ENCODE measurements at places on chromosomes 16 and 17.

DNA sequence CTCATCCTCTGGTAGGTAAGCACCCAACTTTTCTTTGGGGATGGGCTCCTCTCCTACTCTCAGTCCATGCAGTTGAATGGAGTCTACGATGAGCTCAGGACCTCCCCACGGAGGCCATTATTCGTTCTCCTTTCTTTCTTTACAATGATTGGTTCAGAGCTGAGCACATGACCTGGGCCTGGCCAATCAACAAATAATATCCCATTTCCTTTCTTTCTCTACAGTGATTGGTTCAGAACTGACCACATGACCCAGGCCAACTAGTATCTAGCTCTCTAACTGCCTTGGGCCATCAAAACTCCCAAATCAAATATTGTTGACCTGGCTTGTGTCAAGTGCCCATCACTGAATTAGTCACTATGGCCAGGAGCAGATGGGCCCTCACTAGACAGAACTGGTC, 129.2 kb downstream of the USP31 start:
- H3K27ac ChIP-seq = no peak overlapping the region
- peaks cover 26% of the 10 kb centered on the region for H3K27me3 ChIP-seq
- no peak for ATAC-seq
- H3K36me3 ChIP-seq = no peaks in the 10 kb centered on the region
- no peak overlapping the region for H3K4me3 ChIP-seq
- H3K4me1 ChIP-seq = no peaks in the 10 kb centered on the region

DNA sequence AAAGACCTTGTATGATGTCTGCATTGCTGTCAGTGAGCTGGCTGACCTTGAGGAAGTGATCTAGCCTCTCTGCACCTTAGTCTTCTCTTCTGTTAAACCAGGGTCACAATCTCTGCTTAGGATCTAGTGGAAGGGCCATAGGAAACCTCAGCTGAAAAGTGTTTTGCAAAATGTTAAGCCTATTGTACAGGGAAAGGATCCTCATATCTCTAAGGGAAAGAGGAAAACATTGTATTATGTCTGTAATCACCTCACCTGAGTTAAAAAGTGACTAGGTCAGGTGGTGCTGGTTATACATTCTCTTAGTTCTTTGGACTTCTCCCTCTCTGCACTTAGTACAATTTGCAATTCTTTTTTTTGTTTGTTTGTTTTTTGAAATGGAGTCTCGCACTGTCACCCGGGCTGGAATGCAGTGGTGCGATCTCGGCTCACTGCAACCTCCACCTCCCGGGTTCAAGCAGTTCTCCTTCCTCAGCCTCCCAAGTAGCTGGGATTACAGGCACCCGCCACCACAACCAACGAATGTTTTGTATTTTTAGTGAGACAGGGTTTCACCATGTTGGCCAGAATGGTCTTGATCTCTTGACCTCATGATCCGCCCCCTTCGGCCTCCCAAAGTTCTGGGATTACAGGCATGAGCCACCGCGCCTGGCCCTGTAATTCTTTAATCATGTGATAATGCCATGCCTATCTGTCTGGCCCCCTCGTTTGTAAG, 2.0 kb upstream of the SEPHS2 start:
- no peak overlapping the region for H3K27ac ChIP-seq
- no peak for ATAC-seq
- no peaks in the 10 kb centered on the region for H3K27me3 ChIP-seq
- peaks cover 31% of the 10 kb centered on the region for H3K36me3 ChIP-seq

- no peaks in the 10 kb centered on the region for H3K27me3 ChIP-seq
- H3K36me3 ChIP-seq = no peaks in the 10 kb centered on the region
- H3K27ac ChIP-seq = peak overlapping the region; percentile 74
- H3K4me3 ChIP-seq = peak overlapping the region; percentile 63
These were observed 53.4 kb downstream of the MFSD11 start for GRCh38 chr17:76791053-76791980.

GRCh38 chr17:21689604-21690003, 2.7 kb upstream of the KCNJ18 start:
- H3K27ac ChIP-seq = no peak overlapping the region
- H3K4me1 ChIP-seq = no peaks in the 10 kb centered on the region
- H3K36me3 ChIP-seq = no peaks in the 10 kb centered on the region
- no peak overlapping the region for H3K4me3 ChIP-seq
- no peak for ATAC-seq

- peaks cover 10% of the 10 kb centered on the region for H3K4me1 ChIP-seq
- H3K27me3 ChIP-seq = peaks cover 5% of the 10 kb centered on the region
- no peak overlapping the region for H3K4me3 ChIP-seq
- H3K27ac ChIP-seq = no peak overlapping the region
- peaks cover 17% of the 10 kb centered on the region for H3K36me3 ChIP-seq
These were observed 7.1 kb downstream of the NKIRAS2 start for GRCh38 chr17:42026857-42027589.

DNA sequence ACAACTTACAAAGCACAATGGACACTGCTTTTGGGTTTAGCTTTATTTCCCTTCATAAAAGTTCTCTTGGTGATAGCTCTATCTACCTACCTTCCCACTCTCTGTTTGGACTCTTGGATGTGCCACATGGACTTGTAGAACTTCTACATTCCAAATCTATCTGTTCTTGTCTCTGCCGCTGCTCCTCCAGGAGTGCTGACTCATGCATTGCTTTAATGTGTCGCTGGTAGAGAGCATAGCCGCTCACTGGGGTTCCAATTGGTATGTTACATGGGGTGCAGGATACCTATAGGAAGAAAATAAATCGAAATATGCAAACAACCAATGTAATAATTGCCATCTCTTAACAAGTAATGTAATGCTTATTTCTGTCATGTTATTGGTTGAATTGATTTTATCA, 92.1 kb downstream of the TTC19 start:
- peaks cover 10% of the 10 kb centered on the region for H3K4me1 ChIP-seq
- H3K27ac ChIP-seq = no peak overlapping the region
- no peak for ATAC-seq
- H3K4me3 ChIP-seq = no peak overlapping the region
- no peaks in the 10 kb centered on the region for H3K27me3 ChIP-seq
- H3K36me3 ChIP-seq = peaks cover 72% of the 10 kb centered on the region

GRCh38 chr17:14605267-14605599, 304.4 kb downstream of the HS3ST3B1 start:
- H3K36me3 ChIP-seq = no peaks in the 10 kb centered on the region
- H3K4me3 ChIP-seq = peak overlapping the region; percentile 2
- no peak for ATAC-seq
- H3K4me1 ChIP-seq = no peaks in the 10 kb centered on the region
- H3K27me3 ChIP-seq = peaks cover 5% of the 10 kb centered on the region

DNA sequence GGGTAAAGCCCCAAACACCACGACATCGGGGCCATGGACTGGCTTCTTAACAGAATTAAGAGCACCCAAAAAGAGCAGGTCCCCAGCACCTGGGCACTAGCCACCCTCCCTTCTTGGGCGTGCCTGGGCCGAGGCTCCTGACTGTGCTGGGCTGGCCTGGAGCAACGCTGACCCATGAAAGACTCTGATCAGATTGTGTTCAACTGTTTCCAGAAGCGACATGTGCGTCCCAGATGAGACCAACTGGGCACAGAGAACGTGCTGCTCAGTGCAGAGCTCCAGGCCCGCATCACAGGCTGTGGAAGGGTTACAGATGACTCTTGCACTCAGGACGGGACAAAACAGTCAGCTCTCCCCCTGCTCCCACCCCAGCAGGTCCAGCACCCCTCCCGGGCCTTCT, 100.7 kb downstream of the KCNJ12 start:
- peaks cover 20% of the 10 kb centered on the region for H3K27me3 ChIP-seq
- no peaks in the 10 kb centered on the region for H3K36me3 ChIP-seq
- no peaks in the 10 kb centered on the region for H3K4me1 ChIP-seq
- H3K4me3 ChIP-seq = no peak overlapping the region

GRCh38 chr16:5479926-5480325, 382.3 kb upstream of the EEF2KMT start:
- no peak for ATAC-seq
- no peaks in the 10 kb centered on the region for H3K4me1 ChIP-seq
- H3K4me3 ChIP-seq = no peak overlapping the region
- H3K27me3 ChIP-seq = peaks cover 2% of the 10 kb centered on the region
- H3K27ac ChIP-seq = no peak overlapping the region
- H3K36me3 ChIP-seq = no peaks in the 10 kb centered on the region

GRCh38 chr16:1032607-1033006, 39.9 kb upstream of the SSTR5 start:
- no peak for ATAC-seq
- no peaks in the 10 kb centered on the region for H3K4me1 ChIP-seq
- H3K36me3 ChIP-seq = no peaks in the 10 kb centered on the region
- H3K27me3 ChIP-seq = peaks cover 4% of the 10 kb centered on the region
- no peak overlapping the region for H3K27ac ChIP-seq

- H3K4me3 ChIP-seq = no peak overlapping the region
- no peaks in the 10 kb centered on the region for H3K36me3 ChIP-seq
- no peak overlapping the region for H3K27ac ChIP-seq
These were observed 36.7 kb upstream of the ABCA5 start for GRCh38 chr17:69363488-69364210.

- H3K36me3 ChIP-seq = no peaks in the 10 kb centered on the region
- no peak for ATAC-seq
- no peak overlapping the region for H3K27ac ChIP-seq
- no peak overlapping the region for H3K4me3 ChIP-seq
These were observed 61.2 kb upstream of the NETO2 start for GRCh38 chr16:47204736-47205504.

DNA sequence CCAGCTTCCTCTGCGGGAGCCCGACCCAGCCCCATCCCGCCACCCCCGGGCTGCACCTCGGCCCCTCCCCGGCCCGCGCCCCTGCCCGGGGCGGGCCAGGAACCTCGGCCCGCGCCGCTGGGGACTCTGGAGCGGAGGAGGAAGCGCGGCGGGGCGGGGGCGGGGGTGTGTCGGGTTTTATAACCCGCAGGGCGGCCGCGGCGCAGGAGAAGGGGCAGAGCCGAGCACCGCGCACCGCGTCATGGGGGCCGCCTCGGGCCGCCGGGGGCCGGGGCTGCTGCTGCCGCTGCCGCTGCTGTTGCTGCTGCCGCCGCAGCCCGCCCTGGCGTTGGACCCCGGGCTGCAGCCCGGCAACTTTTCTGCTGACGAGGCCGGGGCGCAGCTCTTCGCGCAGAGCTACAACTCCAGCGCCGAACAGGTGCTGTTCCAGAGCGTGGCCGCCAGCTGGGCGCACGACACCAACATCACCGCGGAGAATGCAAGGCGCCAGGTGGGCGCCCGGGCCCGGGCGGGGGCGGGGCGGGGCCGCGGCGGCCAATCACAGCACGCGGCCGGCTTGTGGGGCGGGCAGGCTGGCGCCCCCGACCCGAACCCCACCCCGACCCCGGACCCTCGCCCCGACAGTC, at the start of gene ACE:
TSS of gene ACE (plus strand) at position 208 of the 626 bp plus-strand sequence. CDS start at position 242, 34 bp downstream.
- peaks cover 5% of the 10 kb centered on the region for H3K4me1 ChIP-seq
- peak within 1 kb of the TSS; percentile 77 for H3K4me3 ChIP-seq
- peak; percentile 56 for ATAC-seq

DNA sequence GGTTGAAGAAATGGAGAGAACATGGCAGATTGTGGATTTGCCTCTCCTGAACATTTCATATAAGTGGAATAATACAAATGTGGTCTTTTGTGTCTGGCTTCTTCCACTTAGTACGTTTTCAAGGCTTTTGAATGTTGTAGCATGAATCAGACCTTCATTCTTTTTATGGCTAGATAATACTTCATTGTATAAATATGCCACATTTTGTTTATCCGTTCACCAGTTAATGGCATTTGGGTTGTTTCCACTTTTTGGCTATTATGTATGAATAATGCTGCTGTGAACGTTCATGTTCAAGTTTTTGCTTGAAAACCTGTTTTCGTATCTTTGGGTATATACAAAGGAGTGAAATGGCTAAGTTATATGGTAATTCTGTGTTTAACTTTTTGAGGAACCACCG, 130.4 kb downstream of the TANC2 start:
- H3K27ac ChIP-seq = no peak overlapping the region
- H3K4me3 ChIP-seq = no peak overlapping the region
- no peaks in the 10 kb centered on the region for H3K4me1 ChIP-seq
- H3K27me3 ChIP-seq = no peaks in the 10 kb centered on the region
- no peak for ATAC-seq

DNA sequence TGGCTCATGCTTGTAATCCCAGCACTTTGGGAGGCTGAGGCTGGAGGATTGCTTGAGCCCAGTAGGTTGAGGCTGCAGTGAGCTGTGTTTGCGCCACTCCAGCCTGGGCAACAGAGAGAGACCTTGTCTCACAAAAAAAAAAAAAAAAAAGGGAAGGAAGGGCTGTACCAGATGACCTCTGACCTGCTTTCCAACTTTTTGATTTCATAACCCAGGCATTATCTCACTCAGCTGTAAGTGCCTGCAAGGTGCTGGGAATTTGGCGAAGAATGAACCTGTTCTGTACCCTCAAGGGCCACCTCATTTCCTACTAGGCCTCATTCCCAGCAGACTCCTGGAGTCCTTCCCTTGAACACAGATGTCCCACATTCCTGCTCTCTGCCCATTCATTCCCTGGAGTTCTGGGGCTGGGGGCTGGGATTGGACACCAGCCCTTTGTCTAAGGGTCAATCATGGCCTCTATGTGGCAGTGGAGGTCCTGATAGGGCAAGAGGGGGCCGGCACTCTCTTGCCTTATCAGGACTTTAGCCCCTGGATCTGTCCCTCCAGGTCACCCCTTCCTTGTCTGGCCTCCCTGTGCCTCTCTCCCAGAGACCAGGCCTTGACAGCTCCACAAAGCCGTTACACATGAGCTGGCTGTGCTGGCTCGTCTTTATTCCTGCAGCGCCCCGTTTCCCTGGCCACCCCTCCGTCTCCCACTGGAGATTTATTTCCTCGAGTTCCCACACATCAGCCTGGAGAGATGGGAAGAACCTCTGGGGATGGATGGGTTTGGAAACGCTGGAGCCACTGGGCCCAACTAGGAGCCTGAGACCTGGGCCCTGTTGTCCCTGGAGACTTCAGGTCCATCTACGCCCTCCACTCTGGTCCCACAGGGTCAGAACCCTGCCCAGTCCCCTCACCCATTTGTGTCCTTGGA, 821 bp upstream of the GFAP start:
- H3K27ac ChIP-seq = no peak overlapping the region
- peaks cover 17% of the 10 kb centered on the region for H3K27me3 ChIP-seq
- H3K4me3 ChIP-seq = no peak overlapping the region
- H3K4me1 ChIP-seq = peaks cover 6% of the 10 kb centered on the region

GRCh38 chr17:38540514-38541045, 65.2 kb downstream of the SRCIN1 start:
- no peak for ATAC-seq
- H3K4me3 ChIP-seq = no peak overlapping the region
- peaks cover 25% of the 10 kb centered on the region for H3K27me3 ChIP-seq
- no peaks in the 10 kb centered on the region for H3K4me1 ChIP-seq
- no peak overlapping the region for H3K27ac ChIP-seq
- no peaks in the 10 kb centered on the region for H3K36me3 ChIP-seq

DNA sequence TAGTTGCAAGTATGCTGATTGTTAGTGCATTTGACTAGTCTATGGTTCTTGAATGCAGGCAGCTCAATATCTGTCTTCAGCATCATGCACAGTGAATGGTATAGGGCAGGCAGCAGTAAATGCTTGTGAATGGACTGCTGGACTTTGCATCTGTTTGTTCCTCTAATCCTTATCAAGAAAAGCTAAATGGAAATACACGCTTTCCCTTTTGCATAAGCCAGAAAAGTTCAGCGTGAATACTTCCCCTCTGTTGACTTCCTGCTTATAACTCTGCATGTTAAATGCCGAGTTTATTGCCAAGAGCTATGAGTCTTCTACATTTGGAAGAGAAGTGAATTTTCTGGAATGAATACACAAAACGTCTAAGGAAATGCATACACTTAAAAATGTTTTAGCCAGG, 127.9 kb upstream of the CPHXL start:
- no peak overlapping the region for H3K27ac ChIP-seq
- no peak overlapping the region for H3K4me3 ChIP-seq
- ATAC-seq = no peak
- H3K4me1 ChIP-seq = no peaks in the 10 kb centered on the region

GRCh38 chr17:57485916-57486881, 229.9 kb downstream of the MSI2 start:
- H3K27me3 ChIP-seq = no peaks in the 10 kb centered on the region
- ATAC-seq = peak; percentile 83

GRCh38 chr17:62692721-62693431, 65.4 kb downstream of the MRC2 start:
- no peaks in the 10 kb centered on the region for H3K27me3 ChIP-seq
- peak; percentile 52 for ATAC-seq
- no peak overlapping the region for H3K27ac ChIP-seq
- no peaks in the 10 kb centered on the region for H3K4me1 ChIP-seq

Measured in activated T-helper 17 cell treated with anti-CD3 and anti-CD28 coated beads, Interleukin-2, amount 50 U/mL, for 72 hours (primary cell).